ENCODE measurements at places on chromosomes 1 and 21.

DNA sequence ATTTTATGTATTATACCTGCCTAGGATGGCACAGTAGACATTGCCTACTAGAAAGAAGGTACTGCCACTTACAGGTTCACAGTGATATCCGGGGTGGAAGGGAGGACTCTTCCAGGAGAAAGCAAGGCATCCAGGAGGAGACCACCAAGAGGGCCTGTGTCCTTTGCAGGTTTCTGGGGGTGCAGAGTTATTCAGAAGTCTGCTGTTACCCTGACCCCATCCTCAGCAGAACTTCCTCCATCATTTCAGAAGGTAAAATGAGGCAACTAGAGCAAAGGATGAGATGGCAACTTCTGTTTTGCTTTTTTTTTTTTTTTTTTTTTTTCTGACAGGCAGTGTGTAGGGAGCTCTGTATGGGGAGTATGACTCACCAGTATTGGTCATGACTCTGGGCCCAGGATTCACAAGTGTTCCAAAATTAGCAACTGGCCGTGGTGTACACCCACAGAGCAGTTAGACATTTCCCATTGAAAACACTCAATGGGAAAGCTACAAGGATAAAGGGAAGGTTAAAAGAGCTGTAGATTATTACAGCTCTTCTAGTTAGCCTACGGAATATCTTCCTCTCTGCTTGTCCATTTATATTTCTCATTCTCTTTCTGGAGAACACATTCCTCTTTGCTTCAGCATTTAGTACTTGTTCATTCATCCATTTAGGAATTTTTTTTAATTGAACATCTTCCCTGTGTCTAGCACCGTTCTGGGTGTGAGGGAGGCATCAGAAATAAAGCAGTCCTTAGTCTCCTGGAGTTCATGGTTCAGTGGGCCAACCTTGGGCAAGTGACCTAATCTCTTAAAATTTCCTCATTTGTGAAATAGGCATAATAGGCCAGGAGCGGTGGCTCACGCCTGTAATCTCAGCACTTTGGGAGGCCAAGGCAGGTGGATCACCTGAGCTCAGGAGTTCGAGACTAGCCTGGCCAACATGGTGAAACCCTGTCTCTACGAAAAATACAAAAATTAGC lies 50.5 kb upstream of the PPP2R5A start:
- DNase-seq = no peak

DNA sequence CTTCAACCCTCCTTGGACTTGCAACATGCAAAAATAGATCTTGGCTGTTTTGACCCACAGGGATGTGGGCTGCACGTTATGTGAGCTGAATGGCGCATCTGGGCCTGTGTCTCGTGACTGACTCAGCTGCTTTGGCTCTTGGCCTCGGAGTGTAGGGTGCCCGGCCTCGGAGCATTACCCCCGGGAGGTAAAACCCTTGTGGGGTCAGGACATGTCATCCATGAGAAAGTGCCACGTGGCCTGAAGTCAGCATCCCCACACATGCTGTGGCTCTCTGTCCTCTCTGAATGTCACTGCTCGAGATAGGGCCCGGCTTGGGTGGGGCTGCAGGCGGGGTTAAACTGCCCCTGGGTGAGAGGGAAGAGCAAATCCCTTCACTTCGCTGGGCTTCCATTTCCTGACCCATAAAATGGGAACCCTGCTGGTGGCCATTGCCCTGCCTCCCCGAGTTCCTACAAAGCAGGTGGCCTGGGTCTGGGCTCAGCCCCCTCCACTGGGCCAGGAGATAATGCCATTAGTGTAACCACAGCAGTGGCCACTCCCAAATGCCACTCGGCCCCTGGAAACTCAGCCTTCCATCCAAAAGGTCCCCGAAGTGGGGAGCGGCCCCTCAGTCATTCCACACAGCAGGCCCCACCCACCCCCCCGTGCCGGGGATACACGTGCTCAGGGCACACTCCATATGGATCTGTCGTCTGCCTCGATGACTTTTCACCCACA lies 22.8 kb upstream of the TSPEAR start:
- DNase-seq = no peak

GRCh38 chr1:89523572-89524368 lies 859 bp upstream of the LRRC8B start:
- no peak for DNase-seq

DNA sequence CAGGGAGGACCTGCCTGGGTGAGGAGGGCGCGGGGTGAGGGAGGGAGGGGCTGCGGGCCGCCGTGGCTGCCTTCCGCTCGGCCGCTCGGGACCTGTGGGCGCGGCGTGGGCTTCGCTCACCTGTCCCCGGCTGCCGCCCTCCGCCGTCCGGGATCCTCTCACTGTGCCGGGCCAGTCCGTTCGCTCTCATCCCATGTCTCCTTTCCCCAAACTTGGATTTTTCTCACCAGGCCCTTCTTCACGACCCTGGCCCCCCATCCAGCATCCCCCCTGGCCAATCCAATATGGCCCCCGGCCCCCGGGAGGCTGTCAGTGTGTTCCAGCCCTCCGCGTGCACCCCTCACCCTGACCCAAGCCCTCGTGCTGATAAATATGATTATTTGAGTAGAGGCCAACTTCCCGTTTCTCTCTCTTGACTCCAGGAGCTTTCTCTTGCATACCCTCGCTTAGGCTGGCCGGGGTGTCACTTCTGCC lies 362 bp downstream of the ZBTB48 start:
- DNase-seq = no peak
